A549 treated with CpdA at 1 μM for 4 hours (cell line): ENCODE measurements at places on chromosomes 1 and 21. TPM values are rescaled to one million over a fixed set of nuclear protein-coding genes. Genes with fewer than 3 reads are reported as not detected.

ZNF648 gene
- not detected in 5 replicates for total RNA-seq

PROK1 gene
- total RNA-seq: not detected in 5 replicates

ANKRD65 gene
- total RNA-seq: 0.08 to 0.10 TPM (median 0.09 TPM) in 3 of 5 replicates, not detected in the others

GJB5 gene
- 0.03 to 0.13 TPM (median 0.09 TPM) in 3 of 5 replicates, not detected in the others for total RNA-seq

FAM78B gene
- total RNA-seq: 0.08 to 0.46 TPM (median 0.32 TPM) in 5 replicates

SLC44A5 gene
- 0.05 to 0.10 TPM (median 0.06 TPM) in 5 replicates for total RNA-seq

MSH4 gene
- total RNA-seq: 0.01 TPM in 1 of 5 replicates, not detected in the others

FMO4 gene
- total RNA-seq: 0.44 to 0.86 TPM (median 0.57 TPM) in 5 replicates

GBP2 gene
- total RNA-seq: 0.74 to 1.3 TPM (median 0.91 TPM) in 5 replicates

CRABP2 gene
- total RNA-seq: 9.5 to 13.7 TPM (median 12.0 TPM) in 5 replicates

CLEC20A gene
- total RNA-seq: not detected in 5 replicates

SPATA21 gene
- 0.06 to 0.12 TPM (median 0.09 TPM) in 4 of 5 replicates, not detected in the other for total RNA-seq

CFAP126 gene
- 0.14 to 0.36 TPM (median 0.25 TPM) in 3 of 5 replicates, not detected in the others for total RNA-seq

CD53 gene
- total RNA-seq: 0.05 TPM in 1 of 5 replicates, not detected in the others

EXTL2 gene
- 7.2 to 9.0 TPM (median 8.5 TPM) in 5 replicates for total RNA-seq

INAVA gene
- 33.8 to 43.7 TPM (median 37.4 TPM) in 5 replicates for total RNA-seq

CDC42 gene
- 144 to 215 TPM (median 150 TPM) in 5 replicates for total RNA-seq

NGF gene
- total RNA-seq: 2.3 to 4.9 TPM (median 4.0 TPM) in 5 replicates

ITLN1 gene
- total RNA-seq: not detected in 5 replicates

SH2D1B gene
- total RNA-seq: 0.10 to 0.30 TPM (median 0.15 TPM) in 5 replicates

INSRR gene
- total RNA-seq: not detected in 5 replicates

CFHR2 gene
- not detected in 5 replicates for total RNA-seq

SIK1 gene
- 10.9 to 17.9 TPM (median 12.8 TPM) in 5 replicates for total RNA-seq

STX12 gene
- 6.8 to 9.9 TPM (median 8.8 TPM) in 5 replicates for total RNA-seq

DHCR24 gene
- 35.2 to 44.0 TPM (median 39.5 TPM) in 5 replicates for total RNA-seq

EPHA10 gene
- 0.51 to 0.91 TPM (median 0.62 TPM) in 5 replicates for total RNA-seq
